ENCODE measurements at places on chromosomes 1 and 21.

DNA sequence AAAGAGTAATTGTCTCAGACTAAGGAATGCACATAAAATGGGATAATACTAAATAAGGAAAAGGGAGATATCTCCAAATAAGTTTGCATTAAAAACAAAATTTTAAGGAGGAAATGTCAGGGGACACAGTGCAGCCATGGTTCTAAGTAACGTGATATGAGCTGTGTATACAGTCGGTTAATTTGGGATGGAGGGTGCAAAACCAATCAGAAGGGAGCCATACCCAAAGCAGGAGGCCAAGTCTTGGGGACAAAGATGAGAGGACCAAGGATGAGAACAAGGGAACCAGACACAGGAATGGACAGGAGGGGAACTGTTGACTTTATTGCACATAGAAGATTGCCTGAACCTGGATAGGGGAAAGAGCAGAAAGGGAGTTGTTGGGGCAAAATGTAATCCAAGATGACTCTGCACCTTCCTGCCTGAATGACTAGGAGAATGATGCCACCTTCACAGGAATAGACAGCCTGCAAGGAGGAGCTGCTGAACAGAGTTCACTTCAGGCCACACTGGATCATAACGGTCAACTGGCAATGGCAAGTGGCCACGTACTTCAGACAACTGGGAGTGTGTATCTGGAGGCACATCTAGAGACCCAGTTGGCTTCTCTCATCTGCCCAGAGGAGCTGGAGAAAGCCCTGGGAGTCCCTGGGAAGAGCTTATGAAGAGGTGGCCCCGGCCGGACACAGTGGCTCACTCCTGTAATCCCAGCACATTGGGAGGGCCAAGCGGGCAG lies 22.0 kb upstream of the BOLA1 start:
- no peak for DNase-seq

GRCh38 chr21:34499116-34499515 lies 12.9 kb downstream of the KCNE1 start:
- DNase-seq: no peak

DNA sequence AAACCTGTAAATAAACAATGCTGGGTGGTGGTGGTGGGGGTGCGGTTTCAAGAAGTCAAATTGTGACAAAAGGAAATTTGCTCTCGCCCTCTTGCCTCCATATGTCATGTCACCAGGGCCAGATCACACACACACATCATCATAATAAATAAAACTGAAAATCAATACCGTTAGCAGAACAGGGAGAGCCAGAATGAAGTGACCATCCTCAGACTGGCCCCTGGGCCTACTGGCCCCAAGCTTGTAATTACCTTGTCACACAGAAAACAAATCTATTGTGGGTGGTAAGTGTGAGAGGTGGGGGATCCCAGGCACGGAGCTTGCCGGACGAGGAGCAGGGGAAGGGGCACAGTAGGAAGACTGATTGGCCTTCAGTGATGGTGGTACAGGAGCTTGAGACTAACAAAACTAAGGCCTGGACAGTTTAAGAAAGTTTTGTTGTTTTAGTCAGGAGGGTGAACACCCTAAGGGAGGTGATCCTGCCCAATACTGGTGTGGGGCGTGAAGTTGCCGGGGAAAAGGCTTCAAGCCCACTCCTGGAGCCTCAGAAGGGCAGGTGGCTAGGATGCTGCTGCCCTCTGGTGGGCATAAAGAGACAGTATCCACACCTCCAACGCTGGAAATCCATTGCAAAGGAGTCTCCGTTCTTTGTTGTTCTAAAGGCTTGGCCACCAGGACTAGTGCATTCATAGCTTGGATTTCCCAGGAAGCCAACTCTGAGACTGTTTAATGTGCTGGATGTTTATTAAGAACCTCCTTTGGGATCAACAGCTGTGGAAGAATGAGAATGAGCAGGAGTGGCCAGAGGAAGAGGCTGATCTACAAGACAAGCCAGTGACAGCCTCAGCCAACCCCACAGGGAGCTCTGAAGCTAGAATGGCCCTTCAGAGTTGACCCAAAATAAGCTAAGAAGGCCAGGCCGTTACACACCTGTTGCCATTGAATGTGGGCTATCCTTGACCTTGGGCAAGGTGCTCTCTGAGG lies 8.1 kb upstream of the C1orf216 start:
- DNase-seq: no peak

DNA sequence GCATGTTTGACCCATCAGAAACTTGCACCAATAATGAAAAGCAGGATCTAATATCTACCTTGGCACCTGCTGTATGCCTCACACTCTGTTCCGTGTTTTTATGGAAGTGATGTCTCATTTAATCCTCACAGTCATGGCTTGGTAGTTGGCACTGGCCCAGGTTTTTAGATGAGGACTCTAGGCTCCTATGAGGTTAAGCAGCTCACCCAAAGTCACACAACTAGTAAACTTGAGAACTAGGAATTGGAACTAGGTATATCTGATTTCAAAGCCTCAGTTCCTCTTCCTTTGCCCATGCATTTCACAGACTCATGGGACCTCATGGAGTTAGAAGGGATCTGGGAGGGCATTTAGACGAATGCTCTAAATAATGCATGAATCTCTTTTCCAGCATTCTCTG lies 21.3 kb upstream of the TARBP1 start:
- no peak for DNase-seq

DNA sequence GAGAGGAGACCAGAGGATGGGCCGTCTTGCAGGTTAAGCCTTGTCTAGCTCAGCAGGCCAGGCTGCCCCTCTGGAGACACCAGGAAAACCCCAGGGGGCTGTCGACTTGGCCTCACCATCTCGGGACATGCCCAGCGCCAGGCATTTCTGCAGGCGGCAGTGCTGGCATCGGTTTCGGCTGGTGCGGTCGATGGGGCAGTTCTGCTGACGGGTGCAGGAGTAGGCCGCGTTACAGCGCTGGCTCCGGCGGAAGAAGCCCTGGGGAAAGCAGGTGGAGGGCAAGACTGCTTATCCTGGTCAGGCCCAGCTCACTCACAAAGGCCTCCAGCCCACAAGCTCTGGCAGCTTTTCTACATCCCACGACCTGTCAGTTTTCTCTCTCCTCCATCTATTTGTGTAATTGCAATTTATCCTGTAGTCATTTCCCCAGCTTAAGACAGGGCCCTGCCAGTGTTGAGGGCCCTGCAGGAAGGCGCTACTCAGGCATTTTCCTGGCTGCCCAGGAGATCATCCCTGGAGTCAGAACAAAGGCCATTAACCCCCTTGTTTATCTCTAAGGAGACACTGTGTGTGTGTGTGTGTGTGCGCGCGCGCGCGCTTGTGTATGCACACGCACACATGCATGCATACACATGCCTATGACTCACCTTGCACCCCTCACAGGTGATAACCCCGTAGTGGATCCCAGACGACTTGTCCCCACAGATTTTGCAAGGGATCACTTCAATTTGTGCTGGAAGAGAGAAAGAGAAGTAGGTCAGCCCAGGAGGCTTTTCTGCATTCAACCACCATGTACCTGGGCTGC lies 11.5 kb upstream of the LINGO4 start:
- DNase-seq: no peak

DNA sequence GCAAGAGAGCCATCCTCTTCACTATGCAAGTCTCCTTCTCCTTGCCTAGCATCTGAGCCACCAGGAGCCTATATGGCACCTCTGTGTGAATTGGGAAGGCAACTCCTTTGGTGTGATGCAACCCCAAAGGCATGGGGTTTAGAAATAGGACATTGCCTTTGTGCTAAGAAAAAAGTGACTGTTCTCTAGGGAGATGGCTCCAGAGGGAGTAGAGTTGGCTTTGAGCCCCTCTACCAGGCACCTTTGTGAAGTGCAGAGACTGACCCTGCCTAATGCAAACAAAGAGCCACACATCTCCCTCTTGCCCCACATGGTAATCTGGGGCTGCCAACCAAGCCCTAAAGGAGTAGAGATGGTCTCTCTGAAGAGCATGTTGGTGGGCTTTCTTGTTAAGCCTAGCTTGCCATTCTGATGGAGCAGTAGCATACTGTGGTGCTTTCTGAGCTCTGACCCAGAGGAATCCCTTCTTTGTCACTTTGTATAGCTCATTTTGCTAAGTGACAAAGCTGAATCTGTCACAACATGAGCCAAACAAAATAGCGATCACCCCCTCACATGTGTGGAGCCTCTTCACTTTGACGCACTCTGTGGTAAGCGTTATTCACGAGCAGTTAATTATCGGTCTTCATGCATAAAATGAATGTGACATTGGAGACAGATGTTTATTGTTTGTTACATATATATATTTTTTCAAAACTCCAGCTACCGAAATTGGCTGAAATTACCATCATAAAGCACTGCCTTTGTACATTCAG lies 74.4 kb downstream of the RWDD3 start:
- DNase-seq: no peak

GRCh38 chr1:103341377-103341880 lies 184.1 kb upstream of the RNPC3 start:
- DNase-seq: no peak

DNA sequence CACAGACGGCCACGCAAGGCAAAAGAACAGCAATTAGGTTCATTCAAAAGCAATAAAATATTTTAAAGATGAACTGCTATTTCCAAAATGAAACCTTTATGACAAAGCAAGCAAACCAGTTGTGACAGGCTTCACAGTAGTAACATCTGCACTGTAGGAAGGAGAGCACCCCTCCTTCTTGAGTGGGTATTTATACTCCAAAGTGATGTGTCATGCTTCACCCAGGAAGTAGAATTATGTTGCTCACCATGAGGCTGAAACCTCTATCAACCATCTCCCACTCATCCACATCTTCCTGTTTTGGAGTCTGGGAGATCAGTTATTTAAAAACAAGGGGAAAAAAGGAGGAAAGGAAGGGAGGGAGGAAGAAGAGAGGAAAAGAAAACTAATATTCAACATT lies 885 bp downstream of the OR2T10 start:
- DNase-seq: no peak

- DNase-seq: no peak
Measured at GRCh38 chr1:15445390-15446122, 7.3 kb downstream of the CTRC start.

- no peak for DNase-seq
Measured at GRCh38 chr1:210691039-210691610, 362.4 kb downstream of the HHAT start.

GRCh38 chr1:147214842-147215539 lies 10.1 kb downstream of the FMO5 start:
- no peak for DNase-seq

DNA sequence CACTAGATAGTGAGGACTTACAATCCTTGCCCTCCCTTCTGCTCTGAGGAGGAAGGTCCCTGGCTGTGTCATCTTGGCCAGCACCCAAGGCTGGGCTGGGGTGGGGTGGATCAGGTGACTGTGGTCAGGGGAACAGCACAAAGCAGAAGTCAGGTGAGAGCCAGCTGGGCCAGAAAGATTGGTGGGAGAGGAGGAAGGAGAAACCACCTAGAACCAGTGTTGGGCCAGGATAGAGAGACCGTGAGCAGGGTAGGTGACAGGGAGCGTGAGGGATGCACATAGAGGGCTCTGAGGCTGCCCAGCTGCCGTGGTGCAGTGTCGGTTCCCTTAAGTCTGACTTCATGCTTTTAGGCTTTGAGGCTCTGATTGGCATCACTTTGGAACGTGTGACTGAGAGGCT lies 22.7 kb downstream of the NCF2 start:
- no peak for DNase-seq

DNA sequence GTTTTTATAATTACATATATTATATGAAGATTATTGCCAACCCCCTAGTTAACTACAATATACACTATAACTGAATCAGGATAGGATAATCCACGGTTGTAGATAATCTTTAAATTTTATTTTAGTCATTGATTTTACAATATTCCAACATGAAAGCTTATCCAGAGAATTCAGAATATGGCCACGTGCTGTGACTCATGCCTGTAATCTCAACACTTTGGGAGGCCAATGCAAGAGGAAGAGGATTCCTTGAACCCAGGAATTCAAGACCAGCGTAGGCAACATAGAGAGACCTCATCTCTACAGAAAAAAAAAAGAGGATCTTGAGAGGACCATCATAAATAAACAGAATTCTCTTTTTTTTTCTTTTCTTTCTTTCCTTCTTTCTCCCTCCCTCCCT lies 119.6 kb upstream of the CACYBP start:
- DNase-seq: no peak

- DNase-seq: peak; percentile 68
Measured at GRCh38 chr1:236066828-236067386, 2.0 kb upstream of the NID1 start.

GRCh38 chr1:157181258-157181657 lies 43.1 kb upstream of the ETV3 start:
- DNase-seq: no peak

- DNase-seq: no peak
Measured at GRCh38 chr1:27660300-27660835, 11.6 kb downstream of the IFI6 start.

DNA sequence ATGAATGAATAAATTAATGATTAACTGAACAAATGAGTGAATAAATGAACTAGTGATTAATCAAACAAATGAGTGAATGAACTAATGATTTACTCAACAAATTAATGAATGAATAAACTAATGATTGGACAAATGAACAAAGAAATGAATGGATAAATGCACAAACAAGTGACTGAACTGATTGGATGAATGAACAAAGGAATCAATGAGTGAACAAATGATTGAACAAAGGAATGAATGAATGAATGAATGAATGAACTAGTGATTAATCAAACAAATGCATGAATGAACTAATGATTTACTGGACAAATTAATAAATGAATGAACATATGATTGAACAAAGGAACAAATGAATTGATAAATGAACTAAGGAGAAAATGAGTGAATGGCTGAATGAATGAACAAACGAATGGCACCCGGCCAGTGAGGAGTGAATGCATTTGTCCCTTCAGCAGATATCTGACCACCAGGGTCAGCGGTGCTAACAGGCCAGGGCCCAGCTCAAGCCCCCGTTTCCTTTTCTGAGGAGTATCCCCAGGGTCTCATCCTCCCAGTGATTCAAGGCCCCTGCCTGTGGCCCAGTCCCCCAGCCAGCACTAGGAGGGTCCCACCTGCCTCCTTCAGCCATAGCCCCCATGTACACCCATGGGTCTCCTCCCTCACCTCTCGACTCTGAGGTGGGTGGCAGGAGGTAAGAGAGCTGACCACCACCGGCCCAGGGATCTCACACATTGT lies 49.9 kb downstream of the WNT9A start:
- DNase-seq: no peak

DNA sequence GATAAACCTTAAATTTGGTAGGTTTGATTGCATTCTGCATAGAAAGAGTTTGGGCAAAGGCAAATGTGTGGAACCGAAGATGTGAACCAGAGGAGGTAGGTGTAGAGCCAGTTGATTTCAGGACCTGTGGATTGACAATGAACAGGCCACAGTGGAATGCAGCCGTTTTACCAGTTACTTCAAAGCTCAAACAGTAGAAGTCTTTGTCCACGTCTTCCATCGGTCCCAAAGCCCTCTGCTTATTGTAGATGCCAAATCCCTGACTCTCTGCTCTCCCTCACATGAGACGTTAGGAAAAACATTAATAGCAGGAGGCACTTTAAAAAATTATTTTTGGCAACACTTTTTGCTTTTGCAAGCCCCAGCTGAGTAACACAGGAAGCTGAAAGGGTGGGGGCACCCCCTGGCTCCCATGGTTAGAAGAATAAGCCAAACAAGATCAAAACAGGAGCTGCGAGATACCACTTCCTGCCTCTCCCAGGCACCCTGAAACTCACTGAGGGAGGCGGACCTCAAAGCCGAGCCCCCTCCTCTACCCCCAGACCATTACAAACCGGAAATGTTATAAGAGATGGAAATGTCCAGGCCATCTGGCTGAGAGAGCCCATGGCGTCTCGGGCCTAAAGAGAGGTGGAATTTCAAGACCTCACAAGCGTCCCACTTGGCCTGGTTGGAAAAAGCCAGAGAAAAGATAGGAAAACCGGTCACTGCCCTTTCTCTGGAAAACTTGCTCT lies 13.5 kb downstream of the TRAF3IP3 start:
- no peak for DNase-seq

Measured in GM18507 (cell line).